ENCODE measurements at places on chromosomes 11 and 22.

DNA sequence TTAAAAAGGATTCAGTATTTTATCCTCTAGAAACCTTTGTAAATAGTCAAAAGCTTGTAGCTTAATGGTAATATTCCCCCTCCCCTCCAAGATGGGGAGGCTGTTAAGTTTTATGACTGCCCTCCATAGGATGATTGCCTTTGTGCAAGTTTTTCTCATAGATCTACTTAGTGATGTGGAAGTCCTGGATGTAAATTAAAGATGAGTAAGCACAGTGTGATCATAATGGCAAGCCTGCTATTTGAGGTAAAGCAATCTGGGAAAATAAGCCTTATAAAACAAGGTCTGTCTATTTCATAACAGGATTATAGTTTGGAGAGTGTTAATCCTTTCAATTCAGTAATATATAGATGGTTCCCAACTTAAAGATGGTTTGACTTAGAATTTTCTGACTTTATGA lies 216.3 kb downstream of the DDX10 start:
- DNase-seq: no peak

GRCh38 chr11:121328176-121328966 lies 35.8 kb downstream of the SC5D start:
- peak; percentile 36 for DNase-seq

DNA sequence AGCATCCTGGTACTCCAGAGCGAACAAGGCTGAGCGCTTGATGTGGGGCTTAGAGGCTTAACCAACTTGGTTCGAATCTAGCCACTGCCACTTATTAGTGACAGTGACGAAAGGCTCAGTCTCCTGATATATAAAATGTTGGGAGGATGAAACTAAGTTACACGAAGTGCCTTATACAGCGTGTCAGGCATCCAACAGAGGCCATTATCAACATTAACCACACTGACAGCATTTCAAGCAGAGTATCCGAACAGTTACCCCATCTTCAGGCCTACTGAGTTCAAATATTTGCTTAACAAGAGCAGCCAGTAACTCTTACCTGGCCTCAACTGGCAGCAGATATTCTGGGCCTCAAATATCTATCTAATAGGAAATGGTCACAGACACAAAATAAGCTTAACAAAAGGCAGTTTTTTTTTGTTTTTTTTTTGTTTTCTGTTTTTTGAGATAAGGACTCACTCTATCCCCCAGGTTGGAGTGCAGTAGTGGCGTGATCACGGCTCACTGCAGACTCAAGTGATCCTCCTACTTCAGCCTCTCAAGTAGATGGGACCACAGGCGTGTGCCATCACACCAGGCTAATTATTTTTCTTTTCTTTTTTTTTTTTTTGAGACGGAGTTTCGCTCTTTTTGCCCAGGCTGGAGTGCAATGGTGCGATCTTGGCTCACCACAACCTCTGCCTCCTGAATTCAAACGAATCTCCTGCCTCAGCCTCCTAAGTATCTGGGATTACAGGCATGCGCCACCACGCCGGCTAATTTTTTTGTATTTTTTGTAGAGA lies 2.9 kb downstream of the SERPIND1 start:
- no peak for DNase-seq

DNA sequence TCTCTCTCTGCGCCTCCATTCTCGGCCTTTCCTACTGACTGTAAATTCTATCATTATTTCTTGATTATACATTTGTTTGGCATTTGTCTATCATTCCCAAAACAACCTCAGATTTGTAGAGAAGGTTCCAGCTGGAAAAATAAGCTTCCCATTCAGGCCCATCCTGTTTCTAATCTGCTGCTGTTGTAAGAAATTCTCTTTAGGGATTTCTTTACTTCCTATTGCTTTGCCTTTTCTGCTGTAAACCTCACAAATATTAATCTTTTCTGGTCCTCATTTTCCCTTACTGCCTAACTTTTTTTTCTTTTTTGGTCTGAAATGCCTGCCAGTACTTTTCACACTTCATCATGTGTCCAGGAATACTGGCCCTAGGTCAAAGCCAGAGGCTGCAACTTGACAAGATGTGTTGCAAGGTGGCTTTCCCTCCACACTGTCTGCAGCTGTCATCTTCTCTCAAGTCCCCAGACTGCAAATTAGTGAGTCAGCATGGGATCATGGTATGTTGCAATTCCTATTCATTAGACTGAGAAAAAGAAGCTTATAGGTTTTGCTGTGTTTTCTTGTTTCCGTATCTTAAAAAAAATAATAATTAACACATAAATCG lies 858.7 kb upstream of the CHORDC1 start:
- DNase-seq: no peak

DNA sequence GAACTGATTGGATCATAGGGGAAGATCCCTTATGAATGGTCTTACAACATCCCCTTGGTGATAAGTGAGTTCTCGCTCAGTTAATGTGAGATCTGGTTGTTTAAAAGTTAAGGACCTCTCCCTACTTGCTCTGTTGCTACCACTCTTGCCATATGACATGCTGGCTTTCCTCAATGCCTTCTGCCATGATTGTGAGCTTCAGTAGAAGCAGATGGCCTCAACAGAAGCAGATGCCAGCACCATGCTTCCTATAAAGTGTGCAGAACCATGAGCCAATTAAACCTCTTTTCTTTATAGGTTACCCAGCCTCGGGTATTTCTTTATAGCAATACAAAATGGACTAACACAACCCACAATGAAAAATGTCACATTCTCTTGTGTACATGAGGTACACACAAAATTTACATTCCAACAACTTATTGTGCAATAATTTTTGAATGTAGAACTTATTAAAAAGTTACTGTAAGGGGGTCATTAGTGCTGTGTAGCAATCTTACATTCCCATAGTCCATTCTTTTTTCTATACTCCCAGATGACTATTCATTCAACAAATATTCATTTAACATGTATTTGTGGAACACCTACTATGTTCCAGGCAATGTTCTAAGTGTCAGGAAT lies 10.3 kb downstream of the CYP2R1 start:
- DNase-seq: no peak

DNA sequence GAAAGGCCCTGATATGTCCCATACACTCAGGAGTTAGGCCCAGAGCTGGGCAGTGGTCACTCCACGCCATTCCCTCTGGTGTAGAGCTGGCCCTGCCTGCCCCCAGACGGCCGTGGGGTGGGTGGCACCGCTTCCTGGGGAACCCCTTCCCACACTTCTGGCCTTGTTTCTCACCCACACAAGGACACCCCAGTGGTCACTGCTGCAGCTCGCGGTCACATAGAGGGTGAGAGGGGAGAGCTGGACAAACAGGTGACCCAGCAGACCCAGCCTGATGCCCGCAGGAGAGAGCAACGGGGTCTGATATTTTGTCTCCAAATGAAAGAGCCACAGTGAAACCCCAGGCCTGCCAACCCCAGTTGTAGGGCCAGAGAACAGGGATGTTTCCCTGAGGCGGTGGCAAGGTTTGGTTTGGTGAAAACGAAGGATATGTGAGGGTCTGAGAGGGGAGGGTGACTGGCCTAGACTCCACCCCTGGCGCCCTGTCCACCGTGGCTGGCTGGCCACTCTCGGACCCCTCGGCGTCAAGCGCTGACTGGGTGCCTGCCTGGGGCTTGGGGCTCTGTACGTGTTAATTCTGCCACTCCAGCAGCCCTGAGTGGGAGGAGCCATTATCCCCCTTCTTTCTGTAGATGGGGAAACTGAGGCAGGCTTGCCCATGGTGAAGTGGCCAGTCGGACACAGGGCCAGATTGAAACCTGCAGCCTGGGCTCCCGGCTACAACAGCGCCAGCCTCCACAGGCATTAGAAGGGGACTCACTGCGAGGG lies 71.0 kb upstream of the PPARA start:
- DNase-seq: no peak

DNA sequence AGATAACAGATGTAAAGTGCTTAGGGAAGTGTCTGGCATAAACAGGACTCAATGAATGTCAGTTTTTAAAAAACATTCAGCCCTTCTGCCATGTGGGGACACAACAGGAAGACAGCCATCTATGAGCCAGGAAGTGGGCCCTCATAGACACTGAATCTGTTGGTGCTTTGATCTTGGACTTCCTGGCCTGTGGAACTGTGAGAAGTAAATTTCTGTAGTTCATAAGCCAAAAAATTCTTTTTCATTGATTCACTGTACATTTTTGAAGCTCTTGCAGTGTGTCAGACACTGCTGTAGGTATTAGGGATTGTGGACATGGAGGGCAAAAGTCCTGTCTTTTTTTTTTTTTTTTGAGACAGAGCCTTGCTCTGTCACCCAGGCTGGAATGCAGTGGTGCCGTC lies 188.6 kb downstream of the HIPK3 start:
- no peak for DNase-seq

DNA sequence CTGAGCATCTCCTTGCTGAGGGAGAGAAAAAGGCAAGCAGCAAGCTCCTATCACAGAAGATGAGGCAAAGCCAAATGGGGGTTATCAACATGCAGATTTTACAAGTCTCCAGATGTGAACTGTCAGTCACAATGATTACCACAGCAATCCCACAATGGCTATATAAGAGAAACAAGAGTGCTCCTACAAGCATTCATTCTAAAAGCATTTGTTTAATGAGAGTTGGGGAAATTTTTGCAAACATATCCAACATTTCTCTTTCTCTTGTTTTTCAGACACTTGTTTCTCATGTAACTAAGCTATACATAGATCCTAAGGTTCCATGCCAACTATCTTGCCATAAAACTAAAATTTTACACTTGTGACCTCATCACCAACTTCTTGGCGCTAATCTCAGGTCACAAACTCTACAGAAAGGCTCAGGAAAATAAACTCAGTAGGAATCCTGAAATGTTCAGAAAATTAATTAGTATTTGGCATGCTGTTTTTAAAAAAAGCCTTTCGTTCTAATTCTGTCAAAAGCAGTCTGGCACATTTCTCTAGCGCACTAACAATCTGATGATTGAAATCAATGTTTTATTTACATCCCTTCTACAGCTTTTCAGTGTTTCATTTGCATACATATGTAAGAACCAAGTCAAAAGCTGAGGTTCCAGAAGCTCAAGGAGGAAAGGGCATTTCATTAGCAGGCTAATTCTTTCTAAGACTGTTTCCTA lies 199.5 kb downstream of the TTC28 start:
- no peak for DNase-seq

DNA sequence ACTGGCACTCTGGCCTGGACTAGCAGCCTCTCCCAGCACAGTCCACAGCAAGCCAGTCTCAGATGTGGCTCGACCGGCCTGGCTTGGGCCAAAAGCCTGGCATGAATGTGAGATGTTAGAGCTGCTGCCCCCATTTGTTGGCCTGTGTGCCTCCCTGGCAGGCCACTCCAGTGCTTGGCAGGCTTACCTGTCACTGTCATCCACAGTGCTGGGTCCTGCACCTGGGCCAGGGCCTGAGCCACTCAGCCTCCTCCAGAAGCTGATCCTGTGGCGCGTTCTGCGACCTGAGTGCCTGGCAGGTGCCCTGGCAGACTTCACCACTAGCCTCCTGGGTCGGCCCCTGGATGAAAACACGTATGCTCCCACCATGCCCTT lies 36.1 kb downstream of the RRP8 start:
- DNase-seq: no peak

DNA sequence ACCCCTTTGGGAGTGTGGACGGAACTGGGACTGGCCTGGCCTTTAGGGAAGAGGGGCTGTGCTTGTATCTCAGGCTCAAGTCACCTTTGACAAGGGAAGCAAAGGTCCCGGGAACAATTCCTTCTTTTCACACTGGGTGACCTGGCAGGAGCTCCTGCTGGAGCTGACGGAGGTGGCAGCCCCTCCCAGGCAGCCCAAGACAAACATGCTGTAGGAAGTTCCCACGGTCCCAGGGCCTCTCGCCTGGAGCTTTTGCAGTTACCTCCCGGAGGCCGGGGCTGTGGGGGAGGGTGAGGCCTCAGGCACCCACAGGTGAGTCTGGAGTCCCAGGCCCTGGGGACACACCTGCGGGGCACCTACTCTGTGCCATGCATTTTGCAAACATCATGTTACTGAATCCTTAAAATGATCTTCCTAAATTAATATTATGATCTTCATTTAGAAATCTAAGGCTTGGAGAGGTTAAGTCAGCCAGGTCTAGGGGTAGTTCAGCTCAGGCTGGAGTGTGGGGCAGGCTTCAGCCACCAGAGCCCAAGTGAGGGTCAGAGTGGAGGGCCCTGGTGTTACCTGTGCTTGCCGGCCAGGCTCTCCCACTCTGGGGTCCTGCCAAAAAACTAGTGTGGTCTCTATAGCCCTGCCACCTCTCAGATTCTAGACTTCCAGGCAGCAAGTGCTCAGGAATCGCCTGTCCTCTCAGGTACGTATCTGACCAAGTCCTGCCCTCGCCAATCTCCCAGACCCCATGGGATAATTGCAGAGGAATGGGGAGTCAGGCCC lies 15.7 kb upstream of the MYEOV start:
- no peak for DNase-seq

Measured in activated effector memory CD4-positive, alpha-beta T cell treated with Interleukin-2 at 50 U/mL for 16 hours (primary cell).